Stimulated activated CD4-positive, alpha-beta T cell treated with anti-CD3 and anti-CD28 coated beads, Interleukin-1b, Interleukin-23, amount 100 ng/mL, for 4 hours (primary cell): ENCODE measurements at places on chromosomes 16 and 17.

DNA sequence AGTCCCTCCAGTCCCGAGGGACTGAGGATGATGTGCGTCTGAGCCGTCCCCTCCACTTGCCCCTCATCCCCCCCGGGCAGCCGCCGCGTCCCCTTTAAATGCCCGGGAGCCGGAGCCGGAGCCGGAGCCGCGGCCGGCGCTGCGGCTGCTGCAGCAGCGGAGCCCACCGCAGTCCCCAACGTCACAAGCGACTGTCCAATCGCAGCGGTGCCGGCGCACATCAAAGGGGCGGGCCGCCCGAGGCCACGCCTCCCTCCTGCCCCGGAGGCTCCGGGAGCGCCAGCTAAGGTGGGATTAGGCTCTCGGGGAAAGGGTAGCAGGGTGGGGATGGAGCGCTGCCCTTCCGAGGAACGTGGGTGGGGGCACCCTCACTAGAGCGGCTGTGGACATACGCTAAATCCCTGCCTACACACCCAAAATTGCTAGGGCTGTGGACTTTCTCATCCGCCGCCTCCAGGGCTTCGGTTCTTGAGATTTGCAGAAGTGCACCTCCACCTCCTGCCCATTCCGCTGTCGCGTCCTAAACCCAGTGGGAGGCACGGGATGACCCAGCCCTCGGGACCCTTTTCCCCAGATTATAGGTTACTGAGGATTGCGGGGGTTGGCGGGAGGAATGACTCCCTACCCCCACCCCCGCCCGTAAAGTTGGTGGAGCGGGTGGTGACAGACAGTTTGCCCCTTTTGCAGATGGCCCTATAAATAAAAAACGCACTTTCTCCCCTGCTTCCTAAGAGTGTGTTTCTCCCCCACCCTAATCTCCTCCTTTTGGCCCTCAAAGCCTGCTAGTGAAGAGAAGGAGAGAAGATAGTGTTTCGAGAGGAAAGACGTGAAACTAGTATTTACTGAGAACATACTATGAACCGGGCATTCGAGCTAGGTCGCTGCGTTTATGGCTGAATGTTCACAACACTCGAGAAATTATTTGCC is at the start of gene PHOSPHO1:
PHOSPHO1 (minus strand) TSS at position 152 of the 927 bp plus-strand sequence. CDS start 4,096 bp downstream, outside the sequence.
- peak; percentile 81 for DNase-seq

DNA sequence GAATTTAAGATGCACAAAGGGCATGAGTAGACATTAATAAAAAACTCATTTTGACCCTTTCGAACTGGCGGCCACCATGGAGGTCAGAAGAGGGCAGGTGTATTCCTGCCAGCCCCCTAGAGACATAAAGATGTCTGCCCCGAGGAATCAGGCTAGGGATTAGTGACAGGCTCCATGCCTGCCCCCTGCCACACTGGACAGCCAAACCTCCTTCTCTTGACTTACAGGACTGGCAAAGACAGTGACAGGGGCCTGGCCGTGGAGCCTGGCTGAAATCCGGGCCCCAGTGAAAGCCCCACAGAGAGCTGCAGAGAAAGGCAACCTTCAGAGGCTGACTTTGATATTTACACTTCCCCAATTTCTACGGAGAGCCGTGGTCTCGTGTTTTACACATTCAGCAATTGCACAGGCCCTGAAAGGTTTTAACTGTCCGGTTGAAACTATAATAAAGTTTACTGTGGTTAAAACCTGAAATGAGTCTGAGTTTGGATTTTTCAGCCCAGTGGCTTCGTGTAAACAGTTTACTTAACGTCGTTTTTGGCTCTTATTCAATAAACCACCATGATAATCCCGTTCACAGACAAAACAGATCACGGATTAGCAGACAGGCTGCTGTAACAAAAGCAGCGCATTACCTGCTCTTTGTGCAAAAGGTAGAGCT is 243.9 kb upstream of the MYOCD start:
- no peak for DNase-seq

- no peak for DNase-seq
These were observed 12.1 kb upstream of the USP10 start for GRCh38 chr16:84687715-84688114.

DNA sequence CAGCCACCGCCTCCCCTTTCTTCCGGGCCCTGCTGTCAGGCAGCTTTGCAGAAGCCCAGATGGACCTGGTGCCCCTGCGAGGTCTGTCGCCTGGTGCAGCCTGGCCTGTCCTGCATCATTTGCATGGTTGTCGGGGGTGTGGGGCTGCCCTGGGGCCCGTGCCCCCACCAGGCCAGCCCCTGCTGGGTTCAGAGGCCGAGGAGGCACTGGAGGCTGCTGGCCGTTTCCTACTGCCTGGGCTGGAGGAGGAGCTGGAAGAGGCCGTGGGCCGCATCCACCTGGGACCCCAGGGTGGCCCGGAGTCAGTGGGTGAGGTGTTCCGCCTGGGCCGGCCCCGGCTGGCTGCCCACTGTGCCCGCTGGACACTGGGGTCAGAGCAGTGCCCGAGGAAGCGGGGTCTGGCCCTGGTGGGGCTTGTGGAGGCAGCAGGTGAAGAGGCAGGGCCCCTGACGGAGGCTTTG is 5.5 kb upstream of the TGFB1I1 start:
- no peak for DNase-seq

GRCh38 chr16:85222155-85222863 is 110.0 kb upstream of the CIBAR2 start:
- no peak for DNase-seq

GRCh38 chr17:66379996-66380395 is 77.6 kb downstream of the PRKCA start:
- no peak for DNase-seq

DNA sequence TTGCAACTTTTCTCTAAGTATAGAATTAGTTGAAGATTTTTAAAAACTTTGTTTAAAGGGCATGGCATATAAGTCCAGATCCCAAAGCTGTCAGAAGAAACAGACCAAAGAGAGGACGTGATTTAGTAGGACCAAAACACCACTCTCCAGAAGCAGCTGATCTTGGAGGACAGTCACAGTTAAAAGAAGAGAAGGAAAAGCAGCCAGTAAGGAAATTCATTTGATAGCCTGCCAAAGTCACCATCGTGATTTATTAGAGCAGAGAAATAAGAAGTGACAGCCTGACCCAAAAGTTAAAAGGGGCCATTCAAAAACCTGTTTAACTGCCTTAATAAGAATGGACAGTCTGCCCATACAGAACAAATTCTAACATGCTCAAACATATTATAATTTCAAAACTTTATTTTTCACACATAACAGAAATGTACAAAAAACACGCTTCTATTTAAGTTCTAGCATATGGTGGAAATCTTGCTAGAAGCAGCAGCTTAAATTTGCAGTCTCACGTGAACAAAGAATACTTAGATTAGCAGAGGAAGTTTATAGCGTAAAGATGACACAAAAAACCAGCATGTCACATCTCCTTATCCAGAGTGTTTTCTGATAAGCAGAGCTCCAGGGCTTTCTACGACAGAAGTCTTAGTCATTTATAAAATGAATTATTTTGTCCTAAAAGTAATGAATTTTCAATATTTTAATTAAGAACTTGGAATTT is 37.2 kb downstream of the TXNDC11 start:
- no peak for DNase-seq

DNA sequence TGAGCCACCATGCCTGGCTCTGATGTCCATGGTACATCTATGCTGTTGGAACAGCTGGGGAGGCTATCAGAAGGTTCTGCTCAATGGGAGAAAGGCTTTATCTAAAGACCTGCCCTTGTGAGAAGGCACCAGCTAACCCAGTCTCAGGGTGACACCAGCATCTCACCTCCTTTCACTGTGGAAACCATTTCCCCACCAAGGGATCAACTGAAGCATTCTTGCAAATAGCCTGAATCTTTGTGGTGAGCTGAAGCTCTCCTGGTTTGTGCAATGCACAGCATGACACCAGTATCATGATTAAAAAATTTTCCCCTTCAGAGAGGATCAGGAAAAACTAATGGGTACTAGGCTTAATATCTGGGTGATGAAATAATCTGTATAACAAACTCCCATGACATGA is 5.1 kb downstream of the CCL18 start:
- DNase-seq, result no peak
